Aorta (tissue), 5 donors: ENCODE measurements at places on chromosomes 1 and 21. TPM values are rescaled to one million over a fixed set of nuclear protein-coding genes. Genes with fewer than 3 reads are reported as not detected.
A peak's percentile ranks its signal among the peaks of the same experiment; 100 is the strongest.

DNA sequence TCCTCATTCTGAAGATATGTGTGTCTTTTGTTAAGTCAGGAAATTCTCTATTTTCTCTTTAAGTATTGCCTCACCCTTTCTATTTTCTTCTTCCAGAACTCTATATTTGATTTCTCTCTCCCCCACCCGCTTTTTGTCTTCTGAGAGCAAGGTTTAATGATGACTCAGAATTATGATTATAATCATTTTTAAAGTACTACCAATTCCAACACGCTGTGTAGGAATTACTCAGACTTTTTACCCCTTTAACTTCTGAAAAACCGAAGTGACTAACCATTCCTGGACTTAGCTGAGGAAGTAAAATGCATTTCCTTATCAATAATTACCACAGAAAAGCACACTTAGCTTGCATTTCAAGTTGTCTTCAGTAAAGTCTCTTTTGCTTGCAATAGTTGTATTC lies 20.8 kb upstream of the SCYL3 start:
- DNase-seq = no peak

- no peak for DNase-seq
These were observed 18.4 kb downstream of the RIT1 start for GRCh38 chr1:155892796-155893195.

DNA sequence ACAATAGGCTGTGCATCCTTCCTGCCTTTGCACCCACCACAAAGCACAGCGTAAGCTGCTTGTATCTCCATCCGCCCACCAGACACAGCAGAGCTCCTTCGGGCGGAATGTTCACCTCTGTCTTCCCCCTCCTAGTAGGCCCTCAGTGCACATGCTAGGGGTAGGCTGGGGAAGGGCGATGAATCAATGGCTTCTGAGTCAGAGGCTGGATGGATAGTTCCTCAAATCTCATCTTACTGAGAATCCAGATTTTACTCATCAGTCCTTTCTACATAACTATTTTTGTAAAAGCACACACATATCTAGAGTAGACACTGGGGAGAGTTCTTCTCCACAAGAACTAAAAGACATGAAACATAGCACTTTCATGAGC lies 73.8 kb downstream of the BCAR3 start:
- no peak for DNase-seq

- DNase-seq = no peak
These were observed 64.1 kb upstream of the RNPC3 start for GRCh38 chr1:103461161-103462105.

DNA sequence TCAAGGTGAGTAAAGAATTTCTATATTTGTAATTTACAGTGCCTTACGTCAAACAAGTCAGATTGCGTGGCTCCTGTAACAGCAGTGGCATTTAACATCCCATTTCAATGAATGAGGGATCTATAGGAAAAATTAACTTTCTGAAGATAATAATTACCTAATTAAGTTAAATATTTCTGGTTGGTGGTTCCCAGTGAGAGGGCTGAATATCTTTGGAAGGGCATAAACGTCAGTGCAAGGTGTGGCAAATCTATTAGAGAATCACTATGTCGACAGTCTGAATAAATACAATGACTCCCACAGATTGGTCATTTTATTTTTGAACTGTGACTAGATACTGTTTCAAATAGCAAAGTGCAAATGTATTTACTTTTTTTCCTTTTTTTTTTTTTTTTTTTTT lies 80.0 kb downstream of the S1PR1 start:
- DNase-seq = no peak

- no peak for DNase-seq
These were observed 207.3 kb downstream of the DSCAM start for GRCh38 chr21:40639616-40640194.

- no peak for DNase-seq
These were observed 61.7 kb downstream of the BACE2 start for GRCh38 chr21:41229509-41230248.

GRCh38 chr1:24410750-24411149 lies 2.8 kb downstream of the STPG1 start:
- no peak for DNase-seq

GRCh38 chr1:235758931-235759330 lies 107.8 kb downstream of the LYST start:
- DNase-seq = no peak

GRCh38 chr1:201316556-201316955 lies 33.2 kb downstream of the PKP1 start:
- peak; percentile 58 for DNase-seq

DNA sequence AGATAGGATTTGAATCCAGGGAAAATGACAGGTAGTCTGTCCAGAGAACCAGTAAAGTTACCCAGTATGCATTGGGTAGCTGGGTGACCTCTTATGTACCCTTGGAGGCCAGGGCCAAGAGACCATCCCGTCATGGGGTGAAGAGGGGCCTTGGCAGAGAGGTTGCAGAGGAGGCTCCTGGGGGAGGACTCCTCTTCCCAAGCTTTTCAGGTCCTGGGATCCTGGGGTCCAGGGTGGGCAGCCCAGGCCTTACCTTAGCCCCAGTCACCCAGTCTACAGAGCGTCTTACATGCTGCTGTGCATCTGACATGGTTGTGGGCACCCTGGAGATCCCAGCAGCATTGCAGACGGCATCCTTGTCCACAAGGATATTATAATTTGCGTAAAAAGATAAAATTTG lies 14.0 kb downstream of the PMF1 start:
- peak; percentile 13 for DNase-seq

- no peak for DNase-seq
These were observed 23.4 kb upstream of the POU2F1 start for GRCh38 chr1:167197236-167197635.

GRCh38 chr21:27722095-27722494 lies 755.2 kb upstream of the ADAMTS5 start:
- no peak for DNase-seq

- DNase-seq = no peak
These were observed 168.5 kb upstream of the ZC3H12A start for GRCh38 chr1:37305841-37306240.

The IRF2BP2 gene
- 90.6 TPM for total RNA-seq

The ANKRD13C gene
- 25.6 TPM for total RNA-seq

The OLIG2 gene
- total RNA-seq = not detected

The FAM131C gene
- 0.26 TPM for total RNA-seq

The ASTN1 gene
- total RNA-seq = 0.33 TPM

The ZNF672 gene
- total RNA-seq = 18.7 TPM
